ENCODE measurements at places on chromosomes 3 and 15.

- DNase-seq = no peak
Measured at GRCh38 chr15:87740655-87741344, 515.7 kb downstream of the NTRK3 start.

- no peak for DNase-seq
Measured at GRCh38 chr3:126734106-126734723, 30.2 kb downstream of the CHCHD6 start.

GRCh38 chr3:113287111-113287802 is 75.9 kb downstream of the BOC start:
- no peak for DNase-seq

GRCh38 chr3:54294214-54294613 is 171.9 kb downstream of the CACNA2D3 start:
- no peak for DNase-seq

DNA sequence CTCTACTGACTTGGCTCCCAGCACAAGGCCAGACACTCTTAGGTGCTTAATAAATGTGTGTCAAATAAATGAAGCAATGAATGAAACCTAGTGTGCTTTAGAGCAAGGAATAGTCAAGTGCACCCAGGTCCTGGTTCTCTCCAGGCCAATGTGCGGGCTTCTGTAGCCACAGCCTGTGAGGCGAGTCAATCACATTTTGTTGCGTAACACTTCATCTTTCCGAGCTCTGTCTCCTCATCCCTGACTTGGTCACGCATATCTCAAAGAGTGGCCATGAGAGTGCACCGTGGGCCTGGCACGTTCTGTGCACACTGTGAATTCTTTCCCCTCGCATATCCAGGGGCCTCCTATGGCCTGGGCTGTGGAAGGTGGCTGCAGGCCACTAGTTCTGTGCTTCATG is 11.4 kb upstream of the SH3GL3 start:
- no peak for DNase-seq
